ENCODE measurements at places on chromosomes 2 and 18. TPM values are rescaled to one million over a fixed set of nuclear protein-coding genes. Genes with fewer than 3 reads are reported as not detected.

DNA sequence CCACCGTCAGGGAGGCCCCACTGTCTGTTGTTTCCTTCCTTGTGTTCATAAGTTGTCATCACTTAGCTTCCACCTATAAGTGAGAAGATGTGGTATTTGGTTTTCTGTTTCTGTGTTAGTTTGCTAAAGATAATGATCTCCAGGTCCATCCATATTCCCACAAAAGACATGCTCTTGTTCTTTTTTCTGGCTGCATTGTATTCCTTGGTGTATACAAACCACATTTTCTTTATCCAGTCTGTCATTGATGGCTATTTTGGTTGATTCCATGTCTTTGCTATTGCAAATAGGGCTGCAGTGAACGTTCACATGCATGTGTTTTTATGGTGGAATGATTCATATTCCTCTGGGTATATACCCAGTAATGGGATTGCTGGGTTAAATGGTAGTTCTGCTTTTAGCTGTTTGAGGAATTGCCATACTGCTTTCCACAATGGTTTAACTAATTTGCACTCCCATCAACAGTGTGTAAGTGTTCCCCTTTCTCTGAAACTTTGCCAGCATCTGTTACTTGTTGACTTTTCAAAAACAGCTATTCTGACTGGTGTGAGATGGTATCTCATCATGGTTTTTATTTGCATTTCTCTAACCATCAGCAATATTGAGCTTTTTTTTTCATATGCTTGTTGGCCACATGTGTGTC, 156.6 kb upstream of the NOSTRIN start:
- H3K36me3 ChIP-seq: no peaks in the 10 kb centered on the region
- H3K4me3 ChIP-seq: no peak overlapping the region
- H3K27ac ChIP-seq: no peak overlapping the region
- DNase-seq: no peak
- H3K27me3 ChIP-seq: no peaks in the 10 kb centered on the region
- peaks cover 8% of the 10 kb centered on the region for H3K4me1 ChIP-seq

DNA sequence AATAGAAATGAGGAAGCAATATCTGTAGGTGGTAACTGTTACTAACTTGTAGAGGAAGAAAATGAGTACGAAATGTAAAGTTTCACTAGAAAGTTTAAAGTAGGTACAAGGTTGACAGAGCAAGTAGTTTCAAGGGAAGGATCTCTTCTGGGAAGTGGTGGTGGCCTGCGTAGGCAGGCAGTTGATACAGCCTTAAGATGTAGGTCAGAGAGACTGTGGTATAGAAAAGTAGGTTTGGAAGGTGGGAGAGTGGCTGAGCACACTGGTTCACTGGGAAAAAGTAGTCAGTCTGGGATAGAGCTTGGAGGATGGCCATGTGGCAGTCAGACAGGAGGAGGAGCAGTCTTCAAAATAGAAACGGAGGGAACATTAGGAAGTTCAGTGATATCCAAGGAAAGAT, 23.5 kb downstream of the KDM3A start:
- H3K27ac ChIP-seq: no peak overlapping the region
- H3K4me1 ChIP-seq: no peaks in the 10 kb centered on the region
- no peaks in the 10 kb centered on the region for H3K27me3 ChIP-seq
- H3K36me3 ChIP-seq: peaks cover 100% of the 10 kb centered on the region
- DNase-seq: no peak
- no peak overlapping the region for H3K4me3 ChIP-seq

DNA sequence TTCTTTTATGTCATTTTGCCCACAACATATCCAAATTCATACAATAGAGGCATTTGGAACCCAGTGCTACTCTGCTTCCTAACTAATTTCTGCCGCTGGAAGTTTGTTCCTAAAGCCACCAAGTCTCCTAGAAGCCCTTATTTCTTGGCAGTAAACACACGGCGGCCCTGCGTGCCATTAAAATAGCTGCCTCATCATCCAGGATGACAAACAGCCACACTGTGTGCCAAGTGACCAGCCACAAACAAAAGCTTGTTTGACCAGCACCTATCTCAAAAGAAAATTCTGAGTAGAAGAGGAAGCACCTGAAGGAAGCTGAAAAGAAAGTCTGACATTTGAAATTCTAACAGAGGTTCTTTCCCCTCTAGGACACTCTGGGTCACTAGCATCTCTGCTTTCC, 64.2 kb downstream of the BCL11A start:
- H3K4me1 ChIP-seq: peaks cover 34% of the 10 kb centered on the region
- peaks cover 8% of the 10 kb centered on the region for H3K36me3 ChIP-seq
- H3K27ac ChIP-seq: no peak overlapping the region

- H3K36me3 ChIP-seq: no peaks in the 10 kb centered on the region
- DNase-seq: no peak
- H3K27me3 ChIP-seq: no peaks in the 10 kb centered on the region
- no peaks in the 10 kb centered on the region for H3K4me1 ChIP-seq
Measured at GRCh38 chr2:169520896-169521295, 11.4 kb downstream of the KLHL41 start.

GRCh38 chr2:146801886-146802285, 1042.9 kb upstream of the ACVR2A start:
- no peaks in the 10 kb centered on the region for H3K4me1 ChIP-seq
- no peaks in the 10 kb centered on the region for H3K36me3 ChIP-seq
- H3K4me3 ChIP-seq: no peak overlapping the region

- H3K4me1 ChIP-seq: no peaks in the 10 kb centered on the region
- no peaks in the 10 kb centered on the region for H3K27me3 ChIP-seq
- no peak overlapping the region for H3K27ac ChIP-seq
- DNase-seq: no peak
- H3K36me3 ChIP-seq: no peaks in the 10 kb centered on the region
- H3K4me3 ChIP-seq: no peak overlapping the region
Measured at GRCh38 chr2:140863713-140864112, 1267.1 kb downstream of the LRP1B start.

DNA sequence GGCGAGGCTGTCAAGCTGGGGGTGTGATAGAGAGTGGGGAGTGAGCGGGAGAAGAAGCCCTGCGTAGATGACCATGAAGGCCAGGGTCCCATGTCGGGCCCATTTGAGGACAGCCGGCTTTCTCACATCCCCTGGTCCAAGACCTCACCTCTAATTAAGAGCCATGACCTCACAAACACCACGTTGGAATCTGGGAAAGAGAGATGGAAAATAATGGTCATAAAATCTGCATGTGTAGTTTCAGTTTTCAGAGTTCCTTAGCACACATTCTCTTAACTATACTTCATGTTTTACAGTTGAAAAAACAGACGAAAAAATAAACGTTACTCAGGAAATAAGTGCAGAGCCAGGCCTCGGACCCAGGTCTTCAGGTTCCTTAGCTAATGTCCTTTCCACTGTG, 244.8 kb upstream of the SIX2 start:
- no peak for DNase-seq
- H3K36me3 ChIP-seq: no peaks in the 10 kb centered on the region
- H3K4me3 ChIP-seq: no peak overlapping the region
- H3K27me3 ChIP-seq: no peaks in the 10 kb centered on the region
- H3K4me1 ChIP-seq: no peaks in the 10 kb centered on the region

- no peak overlapping the region for H3K4me3 ChIP-seq
- H3K27ac ChIP-seq: no peak overlapping the region
- no peaks in the 10 kb centered on the region for H3K4me1 ChIP-seq
- no peaks in the 10 kb centered on the region for H3K36me3 ChIP-seq
Measured at GRCh38 chr2:30680121-30680520, 127.1 kb downstream of the CAPN13 start.

- H3K4me1 ChIP-seq: no peaks in the 10 kb centered on the region
- no peak overlapping the region for H3K27ac ChIP-seq
- no peak for DNase-seq
- H3K27me3 ChIP-seq: no peaks in the 10 kb centered on the region
- H3K4me3 ChIP-seq: no peak overlapping the region
Measured at GRCh38 chr2:56227811-56228210, 44.0 kb downstream of the CCDC85A start.

- no peak overlapping the region for H3K4me3 ChIP-seq
- no peak overlapping the region for H3K27ac ChIP-seq
- H3K27me3 ChIP-seq: peaks cover 87% of the 10 kb centered on the region
- H3K4me1 ChIP-seq: no peaks in the 10 kb centered on the region
- H3K36me3 ChIP-seq: no peaks in the 10 kb centered on the region
- DNase-seq: no peak
Measured at GRCh38 chr18:44741085-44741484, 60.4 kb downstream of the SETBP1 start.

- H3K27ac ChIP-seq: no peak overlapping the region
- H3K36me3 ChIP-seq: no peaks in the 10 kb centered on the region
- DNase-seq: no peak
- no peak overlapping the region for H3K4me3 ChIP-seq
- H3K27me3 ChIP-seq: no peaks in the 10 kb centered on the region
- no peaks in the 10 kb centered on the region for H3K4me1 ChIP-seq
Measured at GRCh38 chr2:46047290-46047689, 249.9 kb upstream of the EPAS1 start.

- peaks cover 31% of the 10 kb centered on the region for H3K4me1 ChIP-seq
- H3K4me3 ChIP-seq: peak overlapping the region; percentile 92
- no peaks in the 10 kb centered on the region for H3K36me3 ChIP-seq
- peak overlapping the region; percentile 86 for H3K27ac ChIP-seq
Measured at GRCh38 chr2:157838442-157839161, 37.5 kb downstream of the ACVR1 start.

- H3K36me3 ChIP-seq: peaks cover 16% of the 10 kb centered on the region
- H3K27ac ChIP-seq: peak overlapping the region; percentile 86
- H3K4me1 ChIP-seq: peaks cover 16% of the 10 kb centered on the region
Measured at GRCh38 chr2:58047373-58047935, 848 bp downstream of the VRK2 start.

GRCh38 chr2:117981810-117982209, 32.1 kb downstream of the CCDC93 start:
- peak overlapping the region; percentile 93 for H3K27ac ChIP-seq
- H3K27me3 ChIP-seq: no peaks in the 10 kb centered on the region
- H3K4me1 ChIP-seq: peaks cover 34% of the 10 kb centered on the region

DNA sequence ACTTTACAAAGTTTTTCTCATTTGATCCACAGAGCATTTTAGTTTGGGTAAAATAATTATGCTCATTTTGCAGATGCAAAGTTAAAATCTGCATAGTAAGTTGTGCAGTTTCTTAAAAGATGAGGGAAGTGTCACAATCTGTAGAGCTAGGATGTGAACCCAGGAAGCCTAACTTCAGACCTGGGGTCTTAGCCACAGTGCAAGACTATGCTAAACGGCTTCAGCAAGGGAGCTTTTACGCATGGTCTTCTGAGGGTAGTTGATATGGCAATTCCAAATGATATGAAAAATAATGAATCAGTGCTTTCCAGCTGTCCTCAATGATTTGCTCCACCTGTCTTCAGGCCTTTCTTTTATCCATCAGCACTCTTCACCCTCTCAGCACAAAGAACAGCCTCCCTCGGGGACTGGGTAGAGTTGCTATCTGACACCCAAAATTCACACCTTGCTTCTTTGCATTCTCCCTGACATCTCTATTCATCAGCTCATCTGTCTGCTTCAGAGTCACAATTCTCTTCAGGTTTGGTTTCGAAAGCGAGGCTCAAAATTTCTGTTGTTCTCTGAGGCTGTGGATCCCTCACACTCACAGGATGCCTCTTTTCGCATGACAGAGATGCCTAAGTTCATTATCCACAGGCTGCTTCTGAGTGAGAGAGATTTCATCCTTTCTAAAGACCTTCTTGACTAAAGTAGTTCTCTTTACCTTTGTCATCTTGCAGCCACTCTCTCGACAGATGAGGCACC, 302.5 kb downstream of the NRXN1 start:
- H3K27me3 ChIP-seq: no peaks in the 10 kb centered on the region
- H3K27ac ChIP-seq: no peak overlapping the region
- no peak for DNase-seq
- H3K4me1 ChIP-seq: no peaks in the 10 kb centered on the region
- H3K36me3 ChIP-seq: no peaks in the 10 kb centered on the region
- H3K4me3 ChIP-seq: no peak overlapping the region

GRCh38 chr18:58695772-58696171, 24.5 kb downstream of the MALT1 start:
- H3K4me1 ChIP-seq: no peaks in the 10 kb centered on the region
- DNase-seq: no peak
- no peak overlapping the region for H3K4me3 ChIP-seq
- no peaks in the 10 kb centered on the region for H3K27me3 ChIP-seq

- no peak overlapping the region for H3K27ac ChIP-seq
- H3K27me3 ChIP-seq: peaks cover 8% of the 10 kb centered on the region
- no peak for DNase-seq
- no peak overlapping the region for H3K4me3 ChIP-seq
- H3K4me1 ChIP-seq: no peaks in the 10 kb centered on the region
Measured at GRCh38 chr2:71261534-71261933, 34.6 kb upstream of the PAIP2B start.

GRCh38 chr2:29272311-29272710, 157.1 kb downstream of the CLIP4 start:
- no peaks in the 10 kb centered on the region for H3K36me3 ChIP-seq
- H3K4me3 ChIP-seq: no peak overlapping the region
- H3K4me1 ChIP-seq: no peaks in the 10 kb centered on the region
- no peak overlapping the region for H3K27ac ChIP-seq

DNA sequence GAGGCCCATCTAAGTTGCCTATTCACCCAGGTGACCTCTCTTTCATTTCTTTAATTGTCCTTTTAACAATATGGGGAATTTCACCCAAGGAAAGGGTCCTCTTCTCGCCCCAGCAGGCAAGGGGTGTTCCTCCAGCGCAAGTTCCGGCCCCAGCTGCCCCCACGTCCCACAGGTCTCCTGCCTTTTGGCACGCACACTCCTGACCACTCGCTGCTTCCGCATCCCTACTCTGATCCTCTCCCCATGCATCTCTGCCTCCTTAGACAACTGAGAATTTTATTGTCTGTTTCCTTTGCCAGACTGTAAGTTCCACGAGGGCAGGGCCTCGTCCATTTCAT, 684 bp upstream of the ARPC2 start:
- H3K36me3 ChIP-seq: peaks cover 11% of the 10 kb centered on the region
- H3K27me3 ChIP-seq: no peaks in the 10 kb centered on the region
- DNase-seq: no peak
- peaks cover 54% of the 10 kb centered on the region for H3K4me1 ChIP-seq
- peak overlapping the region; percentile 99 for H3K4me3 ChIP-seq

GRCh38 chr2:211344289-211344688, 787.9 kb downstream of the CPS1 start:
- no peaks in the 10 kb centered on the region for H3K27me3 ChIP-seq
- no peaks in the 10 kb centered on the region for H3K4me1 ChIP-seq
- H3K27ac ChIP-seq: no peak overlapping the region
- H3K4me3 ChIP-seq: no peak overlapping the region
- H3K36me3 ChIP-seq: no peaks in the 10 kb centered on the region

GRCh38 chr2:54728669-54729120, 5.2 kb downstream of the EML6 start:
- no peak overlapping the region for H3K4me3 ChIP-seq
- peaks cover 35% of the 10 kb centered on the region for H3K27me3 ChIP-seq

- H3K4me3 ChIP-seq: no peak overlapping the region
- DNase-seq: no peak
- no peak overlapping the region for H3K27ac ChIP-seq
Measured at GRCh38 chr2:24618680-24619079, 127.6 kb downstream of the NCOA1 start.

GRCh38 chr2:32095671-32096070, 32.3 kb downstream of the SPAST start:
- no peak overlapping the region for H3K4me3 ChIP-seq
- no peaks in the 10 kb centered on the region for H3K27me3 ChIP-seq
- no peak for DNase-seq
- H3K27ac ChIP-seq: no peak overlapping the region

GRCh38 chr2:17543131-17543660, 2.7 kb downstream of the VSNL1 start:
- H3K36me3 ChIP-seq: no peaks in the 10 kb centered on the region
- H3K27me3 ChIP-seq: peaks cover 50% of the 10 kb centered on the region
- H3K27ac ChIP-seq: no peak overlapping the region
- H3K4me1 ChIP-seq: no peaks in the 10 kb centered on the region

The MEP1B gene
- polyA plus RNA-seq: not detected

The TCF23 gene
- polyA plus RNA-seq: not detected

The HYCC2 gene
- 10.2 TPM for polyA plus RNA-seq

The QPCT gene
- 302 TPM for polyA plus RNA-seq

The UPP2 gene
- polyA plus RNA-seq: not detected

The LOXL3 gene
- polyA plus RNA-seq: 18.2 TPM

The DSG4 gene
- polyA plus RNA-seq: not detected

The ASB1 gene
- polyA plus RNA-seq: 15.1 TPM

The CHAC2 gene
- 0.40 TPM for polyA plus RNA-seq
